T-helper 17 cell (primary cell): ENCODE measurements at places on chromosomes 5 and 9. TPM values are rescaled to one million over a fixed set of nuclear protein-coding genes. Genes with fewer than 3 reads are reported as not detected.

GRCh38 chr5:138725153-138725817 lies 27.9 kb upstream of the CTNNA1 start:
- DNase-seq: no peak
- peaks cover 67% of the 10 kb centered on the region for H3K27me3 ChIP-seq
- H3K36me3 ChIP-seq: peaks cover 7% of the 10 kb centered on the region
- H3K27ac ChIP-seq: no peak overlapping the region

- no peaks in the 10 kb centered on the region for H3K27me3 ChIP-seq
- H3K27ac ChIP-seq: no peak overlapping the region
- no peaks in the 10 kb centered on the region for H3K36me3 ChIP-seq
- H3K4me3 ChIP-seq: no peak overlapping the region
- no peak for DNase-seq
- no peaks in the 10 kb centered on the region for H3K4me1 ChIP-seq
Measured at GRCh38 chr5:125719681-125720347, 703.4 kb upstream of the GRAMD2B start.

GRCh38 chr5:173029499-173029921 lies 26.6 kb upstream of the CREBRF start:
- no peak overlapping the region for H3K4me3 ChIP-seq
- H3K4me1 ChIP-seq: peaks cover 8% of the 10 kb centered on the region
- no peaks in the 10 kb centered on the region for H3K36me3 ChIP-seq
- H3K27me3 ChIP-seq: no peaks in the 10 kb centered on the region
- DNase-seq: no peak
- H3K27ac ChIP-seq: no peak overlapping the region

ARL14EPL gene
- total RNA-seq: not detected

DNA sequence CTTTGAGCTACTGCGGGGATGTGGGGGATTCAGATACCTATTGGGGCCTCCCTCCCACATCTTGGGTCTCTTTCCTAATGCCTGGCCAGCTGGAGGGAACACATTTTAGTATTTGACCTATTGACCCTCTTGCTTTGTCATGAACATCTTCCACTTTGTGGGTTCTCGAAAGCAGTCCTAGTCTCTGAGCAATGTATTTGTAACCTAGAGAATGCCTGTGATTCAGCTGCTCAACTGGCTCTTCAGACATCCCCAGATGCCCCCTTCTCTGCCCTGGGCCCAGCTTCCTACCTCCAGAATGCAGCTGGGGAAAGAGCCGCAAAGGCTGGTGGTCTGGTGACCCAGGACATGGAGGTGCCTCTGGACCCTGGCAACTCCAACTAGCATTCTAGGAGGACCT lies 32.2 kb downstream of the APTX start:
- peaks cover 4% of the 10 kb centered on the region for H3K36me3 ChIP-seq
- peaks cover 7% of the 10 kb centered on the region for H3K4me1 ChIP-seq
- no peak overlapping the region for H3K27ac ChIP-seq
- H3K27me3 ChIP-seq: no peaks in the 10 kb centered on the region

FOXD4L6 gene
- not detected for total RNA-seq

DNA sequence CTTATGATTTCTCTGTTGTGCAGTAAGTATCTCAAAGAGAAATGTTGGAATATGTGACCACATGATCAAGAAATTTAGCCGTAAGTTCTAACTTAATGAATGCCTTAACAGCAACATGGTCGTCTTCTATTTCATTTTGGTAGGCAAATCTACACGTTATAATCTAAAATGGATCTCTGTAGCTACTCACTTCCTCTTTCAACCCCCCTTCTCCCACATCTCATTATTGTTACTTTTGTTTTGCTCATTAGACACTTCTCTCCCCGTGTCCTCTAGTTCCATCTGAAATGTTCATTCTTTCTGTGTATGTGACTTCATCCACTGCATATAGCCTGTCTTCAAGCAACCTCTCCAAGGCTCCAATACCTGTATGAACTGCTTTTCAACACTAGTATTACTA lies 27.1 kb upstream of the LPAR1 start:
- H3K4me1 ChIP-seq: no peaks in the 10 kb centered on the region
- no peak overlapping the region for H3K27ac ChIP-seq
- no peak overlapping the region for H3K4me3 ChIP-seq
- no peaks in the 10 kb centered on the region for H3K27me3 ChIP-seq

- H3K27me3 ChIP-seq: peaks cover 74% of the 10 kb centered on the region
- H3K27ac ChIP-seq: no peak overlapping the region
- no peak for DNase-seq
- peaks cover 4% of the 10 kb centered on the region for H3K4me1 ChIP-seq
Measured at GRCh38 chr5:172637740-172638139, 3.3 kb upstream of the NEURL1B start.

SLC36A3 gene
- total RNA-seq: not detected

ZBED3 gene
- 0.94 TPM for total RNA-seq

FIBCD1 gene
- total RNA-seq: not detected

PCDHGA4 gene
- 0.12 TPM for total RNA-seq

- H3K4me3 ChIP-seq: no peak overlapping the region
- H3K27ac ChIP-seq: no peak overlapping the region
- DNase-seq: no peak
- H3K4me1 ChIP-seq: no peaks in the 10 kb centered on the region
- H3K27me3 ChIP-seq: no peaks in the 10 kb centered on the region
- H3K36me3 ChIP-seq: no peaks in the 10 kb centered on the region
Measured at GRCh38 chr9:78893774-78894401, 597.0 kb downstream of the PSAT1 start.

PCDHB9 gene
- not detected for total RNA-seq

- peaks cover 8% of the 10 kb centered on the region for H3K4me1 ChIP-seq
- H3K27me3 ChIP-seq: peaks cover 17% of the 10 kb centered on the region
- H3K4me3 ChIP-seq: no peak overlapping the region
- no peak overlapping the region for H3K27ac ChIP-seq
- no peak for DNase-seq
- no peaks in the 10 kb centered on the region for H3K36me3 ChIP-seq
Measured at GRCh38 chr9:15139469-15139868, 167.5 kb downstream of the TTC39B start.

GRCh38 chr5:72543365-72543764 lies 36.2 kb upstream of the ZNF366 start:
- H3K36me3 ChIP-seq: no peaks in the 10 kb centered on the region
- no peak overlapping the region for H3K27ac ChIP-seq
- no peak for DNase-seq

GRCh38 chr5:72622170-72622760 lies 115.1 kb upstream of the ZNF366 start:
- H3K4me3 ChIP-seq: no peak overlapping the region
- no peaks in the 10 kb centered on the region for H3K36me3 ChIP-seq
- DNase-seq: no peak

- peaks cover 5% of the 10 kb centered on the region for H3K36me3 ChIP-seq
- no peaks in the 10 kb centered on the region for H3K27me3 ChIP-seq
- no peak for DNase-seq
- H3K4me3 ChIP-seq: no peak overlapping the region
- H3K27ac ChIP-seq: peak overlapping the region; percentile 74
Measured at GRCh38 chr9:121331992-121332685, 37.9 kb downstream of the STOM start.

- H3K4me3 ChIP-seq: no peak overlapping the region
- no peak overlapping the region for H3K27ac ChIP-seq
- peaks cover 2% of the 10 kb centered on the region for H3K36me3 ChIP-seq
- DNase-seq: no peak
- H3K4me1 ChIP-seq: peaks cover 13% of the 10 kb centered on the region
Measured at GRCh38 chr9:131905144-131905543, 165.3 kb upstream of the RAPGEF1 start.

DNA sequence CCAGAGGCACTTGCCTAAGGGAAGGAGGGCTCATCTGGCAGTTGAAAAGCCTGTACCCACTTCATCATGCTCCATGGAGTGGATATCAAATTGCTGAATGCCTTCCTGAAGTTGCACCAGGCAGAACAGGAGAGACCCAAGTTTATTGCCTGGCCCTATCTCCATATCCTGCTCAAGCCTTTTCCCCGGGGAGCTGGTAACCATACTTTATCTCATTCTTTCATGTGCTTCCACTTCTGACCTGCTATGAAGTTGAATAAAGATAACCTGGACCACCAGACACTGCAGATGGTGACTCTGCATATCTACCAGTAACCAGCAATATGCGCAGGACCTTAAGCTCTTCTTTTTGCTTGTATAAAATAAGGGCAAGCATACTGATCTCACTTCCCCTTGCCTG lies 1397.5 kb upstream of the CDH6 start:
- H3K4me1 ChIP-seq: no peaks in the 10 kb centered on the region
- H3K27ac ChIP-seq: no peak overlapping the region
- H3K4me3 ChIP-seq: no peak overlapping the region
- DNase-seq: no peak

DNA sequence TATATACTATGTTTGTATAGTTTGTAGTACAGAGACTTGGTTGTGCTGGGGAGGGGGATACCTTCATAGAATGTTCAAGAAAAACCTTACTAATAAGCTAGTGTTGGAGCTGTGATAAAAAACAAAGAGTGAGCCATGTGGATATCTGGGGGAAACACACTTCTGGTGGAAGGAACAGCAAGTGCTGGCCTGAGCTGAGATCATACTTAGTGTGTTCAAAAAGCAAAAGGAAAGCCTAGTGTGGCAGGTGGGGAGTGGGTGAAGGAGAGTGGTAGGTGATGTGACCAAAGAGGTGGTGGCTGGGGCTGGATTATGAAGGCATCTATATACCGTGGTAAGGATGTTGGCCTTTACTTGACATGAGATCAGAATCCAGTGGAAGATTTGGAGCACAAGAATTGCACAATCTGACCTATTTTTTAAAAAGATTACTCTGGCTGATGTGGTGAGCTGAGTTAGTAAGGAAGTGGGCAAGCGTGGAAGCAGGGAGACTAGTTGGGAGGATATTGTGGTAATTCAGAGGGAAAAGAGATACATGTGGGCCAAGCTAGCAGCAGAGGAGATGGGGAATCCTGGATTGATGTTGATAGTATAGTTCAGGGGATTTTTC lies 26.6 kb downstream of the PALM2AKAP2 start:
- H3K27me3 ChIP-seq: peaks cover 8% of the 10 kb centered on the region
- no peak overlapping the region for H3K4me3 ChIP-seq
- H3K27ac ChIP-seq: no peak overlapping the region
- no peak for DNase-seq
- no peaks in the 10 kb centered on the region for H3K36me3 ChIP-seq
- no peaks in the 10 kb centered on the region for H3K4me1 ChIP-seq

GRCh38 chr9:106326493-106326892 lies 536.5 kb upstream of the ZNF462 start:
- H3K27me3 ChIP-seq: no peaks in the 10 kb centered on the region
- no peak overlapping the region for H3K27ac ChIP-seq
- no peaks in the 10 kb centered on the region for H3K36me3 ChIP-seq
- no peak for DNase-seq
- no peaks in the 10 kb centered on the region for H3K4me1 ChIP-seq

DNA sequence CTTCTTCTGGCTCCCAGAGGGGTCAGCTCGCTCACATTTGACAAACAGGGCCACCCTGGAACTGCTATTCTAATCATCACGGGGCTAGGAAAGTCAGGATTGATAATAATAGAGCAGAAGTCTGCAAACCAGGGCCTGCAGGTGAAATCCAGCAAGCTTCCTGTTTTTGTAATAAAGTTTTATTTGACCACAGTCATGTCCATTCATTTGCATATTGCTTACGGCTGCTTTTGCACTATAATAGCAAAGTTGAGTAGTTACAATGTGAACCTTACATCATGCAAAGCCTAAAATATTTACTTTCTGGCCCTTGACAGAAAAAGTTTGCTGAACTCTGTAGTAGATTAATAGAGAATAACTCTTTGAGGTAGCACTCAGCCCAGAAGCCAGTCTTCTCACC lies 63.2 kb upstream of the CTXN3 start:
- H3K27me3 ChIP-seq: peaks cover 38% of the 10 kb centered on the region

ZFP62 gene
- total RNA-seq: 18.9 TPM

ADAMTS12 gene
- total RNA-seq: not detected

DNA sequence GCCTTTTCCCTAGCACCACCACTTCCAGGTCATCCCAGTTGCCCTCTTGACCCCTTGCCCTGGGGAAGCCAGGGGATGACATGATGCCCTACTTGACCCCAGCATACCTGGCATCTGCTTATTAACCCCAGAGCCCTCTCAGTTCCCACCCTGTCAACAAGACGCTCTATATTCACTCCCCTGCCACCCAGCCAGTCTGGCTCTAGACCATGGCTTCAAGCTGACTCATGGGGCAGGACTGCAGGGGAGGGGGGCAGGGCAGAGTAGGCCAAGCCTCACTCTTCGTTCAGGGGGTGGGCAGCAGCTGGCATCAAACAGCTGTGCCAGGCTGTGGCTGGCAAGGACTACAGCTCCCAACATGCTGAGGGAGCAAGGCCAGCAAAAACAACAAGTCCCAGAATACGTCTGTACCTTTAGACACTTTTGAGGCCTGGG lies 5.3 kb downstream of the ATOSB start:
- H3K4me1 ChIP-seq: peaks cover 48% of the 10 kb centered on the region
- H3K27me3 ChIP-seq: no peaks in the 10 kb centered on the region
- H3K36me3 ChIP-seq: peaks cover 5% of the 10 kb centered on the region

DNA sequence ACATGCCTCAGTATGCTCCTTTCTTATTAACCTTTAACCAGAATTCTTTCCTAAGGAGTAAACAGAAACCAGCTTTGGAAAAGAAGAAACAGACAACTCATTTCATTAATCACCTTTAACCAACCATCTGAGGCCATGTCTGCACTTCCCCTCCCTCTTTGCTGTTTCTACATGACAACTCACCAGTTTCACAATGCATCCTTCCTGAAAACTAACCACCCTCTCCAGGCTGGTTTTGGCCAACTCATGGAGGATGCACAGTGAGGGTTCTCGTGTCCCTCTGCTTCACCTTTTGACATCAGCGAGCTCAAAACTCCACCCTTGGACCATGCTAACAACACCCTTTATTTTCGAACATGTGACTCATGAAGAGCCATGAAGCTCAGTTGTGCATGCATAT lies 244.1 kb downstream of the ELAVL2 start:
- no peak overlapping the region for H3K4me3 ChIP-seq
- H3K4me1 ChIP-seq: no peaks in the 10 kb centered on the region
- H3K27me3 ChIP-seq: no peaks in the 10 kb centered on the region
- H3K27ac ChIP-seq: no peak overlapping the region
- H3K36me3 ChIP-seq: no peaks in the 10 kb centered on the region

DNA sequence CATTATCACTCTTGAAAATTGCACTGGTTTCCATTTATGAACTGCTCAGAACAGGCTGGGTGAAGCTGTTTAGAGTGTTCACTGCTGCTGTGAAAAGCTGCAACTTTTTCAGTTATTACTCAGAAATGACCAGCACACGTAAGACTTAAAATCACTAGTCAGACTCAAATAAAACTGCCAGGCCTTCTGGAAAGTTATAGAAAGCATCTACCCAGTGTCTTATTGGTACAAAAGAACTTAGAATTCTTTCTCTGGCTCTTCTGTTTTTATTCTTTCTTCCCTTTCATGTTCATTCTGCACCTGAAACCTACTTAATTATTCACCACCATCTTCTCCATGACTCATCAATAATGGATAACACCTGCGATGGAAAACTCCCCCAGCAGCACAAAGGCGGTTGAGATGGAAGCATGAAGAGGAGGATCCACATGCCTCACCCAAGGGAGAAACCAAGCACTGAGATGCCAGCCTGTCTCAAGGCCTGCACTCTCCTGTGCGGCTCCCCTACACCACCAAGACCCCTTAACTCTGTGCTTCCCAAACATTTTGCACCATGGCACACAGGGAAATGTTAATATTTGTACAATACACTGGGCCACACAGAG lies 171.9 kb downstream of the ENTREP1 start:
- no peak overlapping the region for H3K4me3 ChIP-seq
- H3K4me1 ChIP-seq: peaks cover 10% of the 10 kb centered on the region
- H3K36me3 ChIP-seq: no peaks in the 10 kb centered on the region
- no peak for DNase-seq
- no peaks in the 10 kb centered on the region for H3K27me3 ChIP-seq
- H3K27ac ChIP-seq: no peak overlapping the region
